ENCODE measurements at places on chromosomes 4 and X.

DNA sequence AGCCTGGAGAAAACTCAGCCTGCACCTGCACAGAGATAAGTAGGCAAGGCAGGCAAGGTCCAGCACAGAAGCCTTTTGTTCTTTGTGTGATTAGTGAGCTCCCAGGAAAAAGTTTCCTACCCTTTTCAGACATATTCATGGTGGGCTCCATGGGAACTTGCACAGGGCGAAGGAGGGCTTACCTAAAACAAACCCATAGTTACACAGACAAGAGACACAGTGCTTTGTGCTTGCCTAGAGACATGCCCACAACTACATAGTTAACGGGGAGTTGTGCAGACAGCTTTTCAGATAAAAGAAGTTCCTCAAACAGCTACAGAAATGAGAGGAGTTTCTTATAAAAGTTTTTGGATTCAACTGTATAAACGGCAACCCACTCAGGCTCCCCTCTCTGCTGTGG is 180.5 kb downstream of the GLUD2 start:
- no peak for DNase-seq

DNA sequence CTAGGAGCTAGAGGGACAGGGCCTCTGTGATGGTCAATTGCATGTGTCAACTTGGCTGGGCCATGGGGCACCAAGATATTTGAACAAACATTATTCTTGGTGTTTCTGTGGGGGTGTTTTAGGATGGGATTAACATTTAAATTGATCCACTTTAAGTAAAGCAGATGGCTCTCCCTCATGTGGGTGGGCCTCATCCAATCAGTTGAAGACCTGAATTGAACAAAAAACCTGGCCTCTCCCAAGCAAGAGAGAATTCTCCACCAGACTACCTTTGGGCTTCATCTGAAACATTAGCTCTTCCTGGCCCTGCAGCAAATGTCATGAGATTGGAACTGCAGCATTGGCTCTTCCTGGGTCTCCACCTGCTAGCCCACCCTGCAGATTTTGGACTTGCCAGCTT is 207.1 kb upstream of the ATP6AP2 start:
- no peak for DNase-seq

DNA sequence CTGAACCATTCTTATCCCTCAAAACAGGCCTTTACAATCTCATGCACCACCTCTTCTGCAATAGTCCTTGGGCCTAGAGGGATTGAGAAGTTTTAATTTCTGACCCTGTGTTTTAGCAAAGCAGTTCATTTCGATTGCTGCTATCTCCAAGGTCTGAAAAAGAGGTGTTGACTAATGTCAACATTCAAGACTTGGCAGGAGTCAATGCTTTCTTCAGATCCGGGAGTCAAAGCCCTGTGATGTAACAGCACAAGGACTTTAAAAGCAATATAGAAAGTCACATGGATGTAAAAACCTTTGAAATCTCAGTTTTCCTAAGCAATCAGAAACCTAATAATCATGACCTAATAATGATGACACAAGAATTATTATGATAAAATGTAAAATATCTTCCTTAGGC is 133.8 kb downstream of the ADAM29 start:
- DNase-seq = no peak

DNA sequence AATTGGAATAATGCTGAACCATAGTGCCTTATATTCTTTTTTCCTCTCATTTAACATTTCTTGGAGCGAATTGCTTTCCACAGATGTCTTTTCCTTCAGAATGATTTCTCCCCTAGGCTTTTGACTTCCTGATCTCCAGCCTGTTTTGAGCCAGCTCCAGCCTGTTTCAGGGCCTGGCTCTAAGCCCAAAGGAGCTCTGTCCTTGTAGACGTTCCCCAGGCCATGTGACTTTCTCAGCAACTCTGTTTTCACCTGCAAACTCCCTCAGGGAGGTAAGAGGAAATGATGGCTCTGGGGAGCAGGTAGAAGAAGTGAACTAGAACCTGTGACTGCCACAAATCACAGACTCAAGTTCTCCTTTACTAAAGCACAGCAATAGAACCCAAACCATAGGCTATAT is 89.1 kb downstream of the AKAP4 start:
- DNase-seq = no peak

GRCh38 chr4:121421594-121421993 is 40.8 kb upstream of the QRFPR start:
- DNase-seq = peak; percentile 42

Data from fibroblast of pulmonary artery (primary cell).